ENCODE measurements at places on chromosomes 6 and 20.

DNA sequence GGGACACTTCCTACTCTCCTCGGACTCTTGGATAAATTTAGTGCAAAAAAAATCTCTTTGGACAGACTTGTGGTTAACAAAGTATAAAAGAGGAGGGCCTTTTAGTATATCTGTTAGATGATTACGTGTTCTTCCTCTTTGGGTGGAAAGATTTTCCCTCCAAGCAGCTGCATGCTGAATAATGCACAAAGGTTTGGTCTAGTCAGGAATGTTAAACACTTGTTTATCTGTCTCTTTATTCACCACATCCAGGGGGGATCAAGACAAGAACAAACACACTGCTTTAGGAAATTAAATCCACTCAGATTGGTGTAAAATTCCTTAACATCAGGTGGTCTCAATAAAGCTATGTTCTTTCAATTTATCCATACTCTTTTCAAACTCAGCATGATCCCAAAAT, 260.9 kb upstream of the CHD6 start:
- H3K27ac ChIP-seq = no peak overlapping the region
- H3K36me3 ChIP-seq = no peaks in the 10 kb centered on the region
- no peaks in the 10 kb centered on the region for H3K27me3 ChIP-seq
- no peak overlapping the region for H3K4me3 ChIP-seq
- no peaks in the 10 kb centered on the region for H3K4me1 ChIP-seq

- no peaks in the 10 kb centered on the region for H3K4me1 ChIP-seq
- no peak for DNase-seq
- no peak overlapping the region for H3K4me3 ChIP-seq
Measured at GRCh38 chr6:108805611-108806167, 42.5 kb upstream of the ARMC2 start.

- H3K4me1 ChIP-seq = no peaks in the 10 kb centered on the region
- no peak overlapping the region for H3K27ac ChIP-seq
- no peak for DNase-seq
- no peaks in the 10 kb centered on the region for H3K27me3 ChIP-seq
- H3K36me3 ChIP-seq = no peaks in the 10 kb centered on the region
Measured at GRCh38 chr6:73340048-73340447, 14.0 kb downstream of the DPPA5 start.

- H3K4me1 ChIP-seq = no peaks in the 10 kb centered on the region
- no peak overlapping the region for H3K27ac ChIP-seq
- H3K36me3 ChIP-seq = no peaks in the 10 kb centered on the region
- no peak for DNase-seq
Measured at GRCh38 chr6:151699719-151700118, 107.8 kb upstream of the ESR1 start.

GRCh38 chr6:18280084-18280483, 15.8 kb upstream of the DEK start:
- H3K4me1 ChIP-seq = no peaks in the 10 kb centered on the region
- no peak overlapping the region for H3K27ac ChIP-seq
- no peaks in the 10 kb centered on the region for H3K36me3 ChIP-seq
- DNase-seq = peak; percentile 25

GRCh38 chr6:156557251-156557910, 219.8 kb upstream of the ARID1B start:
- H3K36me3 ChIP-seq = no peaks in the 10 kb centered on the region
- no peak overlapping the region for H3K27ac ChIP-seq
- no peaks in the 10 kb centered on the region for H3K27me3 ChIP-seq
- DNase-seq = no peak

DNA sequence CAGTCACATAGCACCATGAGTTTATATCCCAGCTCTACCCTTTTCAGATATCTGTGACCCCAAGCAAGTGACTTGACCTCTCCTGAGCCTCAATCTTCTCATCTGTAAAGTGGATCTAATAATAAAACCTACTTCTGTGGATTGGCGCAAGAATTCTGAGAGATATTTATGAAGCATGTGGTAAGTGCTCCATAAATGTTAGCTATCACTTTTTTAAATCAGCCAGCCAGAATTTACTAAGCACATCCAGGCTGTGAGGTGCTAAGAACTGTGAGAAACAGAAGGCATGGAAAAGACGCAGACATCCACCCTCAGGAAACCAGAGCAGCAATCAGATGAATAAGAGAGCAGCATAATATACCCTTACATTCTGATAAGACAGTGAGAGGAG, 862 bp downstream of the C20orf96 start:
- H3K4me3 ChIP-seq = no peak overlapping the region
- H3K4me1 ChIP-seq = peaks cover 9% of the 10 kb centered on the region
- no peak for DNase-seq
- H3K27me3 ChIP-seq = no peaks in the 10 kb centered on the region

GRCh38 chr6:119938752-119939151, 589.2 kb upstream of the MAN1A1 start:
- H3K4me1 ChIP-seq = no peaks in the 10 kb centered on the region
- no peak overlapping the region for H3K4me3 ChIP-seq
- H3K27ac ChIP-seq = no peak overlapping the region

DNA sequence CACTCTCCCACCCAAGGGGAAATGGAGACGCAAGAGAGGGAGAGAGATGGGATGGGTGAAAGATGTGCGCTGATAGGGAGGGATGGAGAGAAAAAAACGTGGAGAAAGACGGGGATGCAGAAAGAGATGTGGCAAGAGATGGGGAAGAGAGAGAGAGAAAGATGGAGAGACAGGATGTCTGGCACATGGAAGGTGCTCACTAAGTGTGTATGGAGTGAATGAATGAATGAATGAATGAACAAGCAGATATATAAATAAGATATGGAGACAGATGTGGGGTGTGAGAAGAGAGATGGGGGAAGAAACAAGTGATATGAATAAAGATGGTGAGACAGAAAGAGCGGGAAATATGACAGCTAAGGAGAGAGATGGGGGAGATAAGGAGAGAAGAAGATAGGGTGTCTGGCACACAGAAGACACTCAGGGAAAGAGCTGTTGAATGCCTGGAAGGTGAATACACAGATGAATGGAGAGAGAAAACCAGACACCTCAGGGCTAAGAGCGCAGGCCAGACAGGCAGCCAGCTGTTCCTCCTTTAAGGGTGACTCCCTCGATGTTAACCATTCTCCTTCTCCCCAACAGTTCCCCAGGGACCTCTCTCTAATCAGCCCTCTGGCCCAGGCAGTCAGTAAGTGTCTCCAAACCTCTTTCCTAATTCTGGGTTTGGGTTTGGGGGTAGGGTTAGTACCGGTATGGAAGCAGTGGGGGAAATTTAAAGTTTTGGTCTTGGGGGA, 754 bp downstream of the TNF start:
- no peak overlapping the region for H3K27ac ChIP-seq
- H3K27me3 ChIP-seq = peaks cover 20% of the 10 kb centered on the region
- no peak overlapping the region for H3K4me3 ChIP-seq
- peaks cover 7% of the 10 kb centered on the region for H3K36me3 ChIP-seq
- no peak for DNase-seq

DNA sequence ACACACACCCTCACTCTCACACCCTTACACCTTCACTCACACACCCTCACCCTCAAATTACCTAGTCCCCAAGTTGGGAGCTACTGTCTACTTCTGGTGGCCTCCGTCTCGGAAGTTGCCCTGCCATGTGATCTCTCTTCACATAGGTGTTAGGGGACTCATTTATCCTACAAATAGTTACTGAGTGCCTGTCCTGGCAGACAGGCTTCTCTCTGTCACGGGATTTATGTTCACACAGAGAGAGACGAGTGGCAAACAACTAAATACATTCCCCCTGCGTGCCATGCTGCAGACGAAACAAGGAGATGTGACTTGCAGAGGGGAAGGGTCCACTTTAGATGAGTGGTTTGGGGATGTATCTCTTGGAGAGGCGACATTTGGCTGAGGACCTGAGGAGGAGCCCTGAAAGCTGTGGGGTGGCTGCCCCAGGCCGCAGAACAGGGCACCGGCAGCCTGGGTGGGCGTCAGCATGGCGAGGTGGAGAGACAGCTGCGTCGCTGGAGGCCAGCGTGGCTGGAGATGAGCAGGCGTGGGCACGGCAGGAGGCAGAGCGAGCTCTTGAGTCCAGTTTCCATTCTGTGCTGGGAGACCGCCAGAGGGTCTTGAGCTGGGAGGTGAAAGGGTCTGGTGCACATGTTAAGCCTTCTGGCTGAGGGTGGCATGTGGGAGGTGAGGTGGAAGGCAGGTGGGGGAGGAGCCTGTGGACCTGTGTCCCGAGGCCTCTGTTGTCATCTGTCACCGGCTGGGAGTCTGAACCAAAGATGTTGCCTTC, 17.2 kb downstream of the DYNLT1 start:
- no peak overlapping the region for H3K27ac ChIP-seq
- peaks cover 10% of the 10 kb centered on the region for H3K4me1 ChIP-seq
- H3K27me3 ChIP-seq = no peaks in the 10 kb centered on the region
- peaks cover 76% of the 10 kb centered on the region for H3K36me3 ChIP-seq

Data from MCF 10A (cell line).